ENCODE measurements at places on chromosomes 12 and 14.

GRCh38 chr12:132874175-132874574 is 13.2 kb downstream of the CHFR start:
- no peak for DNase-seq

DNA sequence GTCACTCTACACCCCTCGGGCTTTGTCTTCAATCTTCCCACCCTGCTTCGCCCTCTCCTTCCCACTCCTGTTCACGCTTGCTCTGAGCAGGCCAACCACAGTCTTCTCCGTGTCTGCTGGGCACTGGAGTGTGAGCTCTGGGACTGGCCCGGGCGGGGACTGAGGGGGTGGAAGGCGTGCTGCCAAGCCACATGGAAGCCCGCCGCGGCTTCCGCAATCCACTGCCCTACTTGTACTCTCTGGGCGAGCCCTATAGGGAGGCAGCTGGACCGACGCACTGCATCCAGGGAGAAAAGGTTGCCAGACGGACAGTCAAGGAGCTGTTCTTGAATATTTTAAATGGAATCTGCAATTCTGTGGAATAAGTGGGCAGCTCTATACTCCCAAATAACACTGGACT is 24.8 kb downstream of the GOLGA3 start:
- no peak for DNase-seq

DNA sequence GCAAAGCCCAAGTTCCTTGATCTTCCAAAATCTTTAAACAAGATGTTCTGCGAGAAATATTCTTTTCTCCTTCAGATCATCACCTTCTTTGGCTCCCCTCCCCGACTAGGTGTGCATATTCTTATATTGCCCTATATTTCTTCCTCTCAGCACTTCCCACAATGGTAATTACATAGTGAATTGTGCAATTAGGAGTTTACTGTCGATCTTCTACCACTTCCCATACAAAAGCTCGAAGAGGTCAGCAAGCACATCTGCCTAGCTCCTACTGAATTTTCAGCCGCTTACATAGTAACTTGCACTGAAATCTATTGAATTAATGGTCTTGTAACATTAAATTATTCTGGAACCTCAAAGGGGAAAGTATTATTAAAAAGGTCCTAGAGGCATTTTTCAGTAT is 16.7 kb downstream of the OSBPL8 start:
- DNase-seq: no peak

DNA sequence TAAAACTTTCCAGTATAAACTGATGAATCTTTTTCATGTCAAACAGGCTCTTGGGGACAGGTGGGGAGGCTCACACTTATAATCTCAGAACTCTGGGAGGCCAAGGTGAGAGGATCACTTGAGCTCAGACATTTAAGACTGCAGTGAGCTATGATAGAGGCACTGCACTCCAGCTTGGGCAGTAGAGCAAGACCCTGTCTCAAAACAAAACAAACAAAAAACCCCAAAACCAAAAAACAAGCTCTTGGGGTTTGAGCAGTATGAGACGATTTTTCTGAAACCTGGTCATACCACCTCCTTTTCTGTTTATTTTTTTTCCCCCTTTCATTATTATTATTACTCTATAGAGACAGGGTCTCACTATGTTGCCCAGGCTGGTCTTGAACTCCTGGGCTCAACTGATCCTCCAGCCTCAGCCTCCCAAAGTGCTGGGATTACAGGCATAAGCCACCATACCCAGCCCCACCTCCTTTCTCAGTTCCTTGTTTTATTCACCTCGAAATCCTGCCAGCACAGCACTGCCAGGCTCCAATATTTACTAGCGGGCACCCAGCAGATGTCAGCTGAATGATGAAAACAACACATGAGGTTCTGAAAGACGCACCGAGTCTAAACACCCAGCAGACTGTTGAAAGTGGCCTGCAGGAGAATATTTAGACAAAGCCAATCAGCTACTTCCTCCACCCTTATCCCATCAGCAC is 19.5 kb upstream of the CDK17 start:
- no peak for DNase-seq

DNA sequence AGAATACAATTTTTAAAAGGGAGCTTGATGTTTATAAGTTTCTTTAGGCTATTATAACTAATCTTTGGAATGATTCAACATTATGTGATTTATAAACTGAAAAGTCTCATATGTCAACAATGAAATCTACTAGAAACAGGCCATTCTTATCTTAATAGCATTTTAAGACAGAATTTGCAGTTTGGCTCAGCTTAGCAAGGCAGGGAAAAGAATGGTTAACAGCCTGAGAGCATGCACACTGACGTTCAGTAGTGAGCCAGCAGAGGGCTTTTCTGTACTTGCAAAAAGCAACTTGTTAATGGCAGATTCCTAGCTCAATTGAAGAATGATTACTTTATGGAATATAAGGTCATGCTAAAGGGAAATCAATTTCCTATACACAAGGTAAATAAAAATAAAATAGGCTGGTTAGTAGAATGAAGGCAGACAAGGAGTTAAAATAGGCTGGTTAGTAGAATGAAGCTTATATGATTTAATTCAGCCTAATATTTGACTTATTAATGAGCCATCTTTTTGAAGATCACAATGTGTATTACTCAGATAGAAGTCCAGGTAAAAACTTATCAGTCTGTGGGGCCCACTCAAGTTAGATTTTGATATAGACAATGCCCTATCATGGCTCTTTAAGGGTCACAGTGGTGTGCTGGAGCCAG is 95.9 kb downstream of the OTOGL start:
- no peak for DNase-seq

DNA sequence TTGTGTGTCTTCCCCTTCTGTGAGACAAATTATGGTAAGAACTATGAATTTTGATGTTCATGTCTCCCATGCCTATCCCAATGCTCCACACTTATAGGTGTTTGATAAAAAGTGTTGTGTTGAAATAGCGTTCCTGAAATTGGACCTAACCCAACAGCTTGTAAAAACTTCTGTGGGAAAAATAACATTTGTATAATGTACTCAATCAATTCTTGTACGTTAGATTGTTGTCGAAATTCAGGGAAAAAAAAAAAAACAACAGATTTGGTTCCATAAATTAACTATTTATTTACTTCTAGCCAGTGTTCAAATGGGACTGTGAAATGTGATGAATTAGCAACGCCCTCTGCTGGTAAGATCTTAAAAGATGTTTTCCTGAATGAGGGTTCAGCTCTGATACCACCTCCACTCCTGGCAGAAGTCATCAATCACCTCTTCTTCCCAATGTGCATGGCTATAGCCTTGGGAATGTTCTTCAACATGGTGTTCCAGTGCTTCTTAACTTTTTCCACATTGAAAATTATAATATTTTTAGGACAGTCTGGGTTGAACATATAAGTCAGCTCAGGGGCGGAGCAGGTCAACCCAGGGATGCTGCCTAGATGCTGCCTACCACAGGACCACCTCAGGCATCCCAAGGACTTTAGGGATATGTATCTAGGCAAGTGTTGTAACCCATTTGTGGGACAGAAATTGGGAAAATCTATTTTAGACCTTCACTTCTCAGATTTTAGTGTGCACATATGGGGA is 170.6 kb downstream of the OTOGL start:
- DNase-seq: no peak

DNA sequence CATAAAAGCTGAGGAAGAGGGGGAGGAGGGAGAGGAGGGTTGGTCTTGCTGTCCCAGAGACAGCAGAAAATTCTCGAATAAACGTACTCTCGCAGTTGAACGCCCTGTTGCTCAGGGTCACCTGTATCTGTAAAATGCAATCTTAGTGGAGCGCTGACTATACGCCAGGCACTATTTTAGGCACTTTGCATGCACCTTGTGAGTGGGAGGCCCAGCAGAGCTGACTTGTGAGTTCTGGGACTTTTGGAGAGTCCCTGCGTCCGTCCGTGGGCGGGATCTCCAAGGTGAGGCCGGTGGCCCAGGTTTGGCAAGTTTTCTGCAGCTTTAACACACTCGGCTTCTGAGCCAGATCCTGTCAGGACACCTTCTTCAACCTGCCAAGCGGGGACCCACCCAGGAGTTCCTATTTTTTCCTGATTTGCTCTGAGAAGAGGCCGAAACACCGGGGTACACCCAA is 32.5 kb upstream of the PLEKHG6 start:
- DNase-seq: peak; percentile 27

- no peak for DNase-seq
Measured at GRCh38 chr12:27164330-27165040, 79.6 kb upstream of the STK38L start.

DNA sequence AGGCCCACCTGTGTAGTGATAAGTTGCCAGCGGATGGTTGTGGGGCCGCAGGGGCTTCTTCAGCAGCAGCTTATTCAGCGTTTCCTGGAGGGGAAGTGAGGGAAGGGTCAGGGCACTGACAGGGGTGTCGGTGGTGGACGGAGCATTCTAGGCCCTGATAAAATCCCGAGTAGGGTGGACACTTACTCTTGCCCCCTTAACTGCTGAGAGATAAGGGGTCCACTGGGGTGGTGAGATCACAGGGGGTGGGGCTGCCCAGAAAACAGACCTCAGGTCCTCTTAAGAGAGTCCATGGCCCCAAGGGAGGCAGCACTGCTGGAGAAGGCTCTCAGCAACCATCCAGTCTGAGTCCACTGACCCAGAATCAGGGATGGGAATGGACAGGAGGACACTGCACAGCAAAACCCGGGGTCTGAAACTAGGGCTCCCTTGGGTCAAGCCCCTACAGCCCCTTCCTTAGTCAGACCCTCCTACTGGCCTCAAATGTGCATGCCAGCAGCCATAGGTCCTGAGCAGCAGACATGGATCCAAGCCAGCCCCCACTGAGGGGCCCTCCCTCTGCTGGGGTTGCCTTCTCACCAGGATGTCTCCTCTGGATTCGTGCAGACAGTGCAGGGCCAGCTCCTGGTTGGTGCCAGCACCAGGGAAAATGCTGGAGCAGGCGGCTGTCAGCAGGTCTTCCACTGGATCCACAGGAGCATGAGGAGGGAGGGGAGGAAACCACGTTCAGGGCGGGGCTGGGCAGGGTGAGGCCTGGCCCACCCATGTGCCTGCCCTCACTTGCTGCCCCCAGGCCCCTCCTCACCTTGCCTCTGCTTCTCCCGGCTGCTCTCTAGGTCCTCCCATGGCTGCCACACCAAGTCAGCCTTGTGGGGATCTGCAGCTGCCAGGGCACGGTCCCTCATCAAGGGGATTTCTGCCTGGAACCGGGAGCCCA is 12.1 kb upstream of the PNMA1 start:
- DNase-seq: no peak

DNA sequence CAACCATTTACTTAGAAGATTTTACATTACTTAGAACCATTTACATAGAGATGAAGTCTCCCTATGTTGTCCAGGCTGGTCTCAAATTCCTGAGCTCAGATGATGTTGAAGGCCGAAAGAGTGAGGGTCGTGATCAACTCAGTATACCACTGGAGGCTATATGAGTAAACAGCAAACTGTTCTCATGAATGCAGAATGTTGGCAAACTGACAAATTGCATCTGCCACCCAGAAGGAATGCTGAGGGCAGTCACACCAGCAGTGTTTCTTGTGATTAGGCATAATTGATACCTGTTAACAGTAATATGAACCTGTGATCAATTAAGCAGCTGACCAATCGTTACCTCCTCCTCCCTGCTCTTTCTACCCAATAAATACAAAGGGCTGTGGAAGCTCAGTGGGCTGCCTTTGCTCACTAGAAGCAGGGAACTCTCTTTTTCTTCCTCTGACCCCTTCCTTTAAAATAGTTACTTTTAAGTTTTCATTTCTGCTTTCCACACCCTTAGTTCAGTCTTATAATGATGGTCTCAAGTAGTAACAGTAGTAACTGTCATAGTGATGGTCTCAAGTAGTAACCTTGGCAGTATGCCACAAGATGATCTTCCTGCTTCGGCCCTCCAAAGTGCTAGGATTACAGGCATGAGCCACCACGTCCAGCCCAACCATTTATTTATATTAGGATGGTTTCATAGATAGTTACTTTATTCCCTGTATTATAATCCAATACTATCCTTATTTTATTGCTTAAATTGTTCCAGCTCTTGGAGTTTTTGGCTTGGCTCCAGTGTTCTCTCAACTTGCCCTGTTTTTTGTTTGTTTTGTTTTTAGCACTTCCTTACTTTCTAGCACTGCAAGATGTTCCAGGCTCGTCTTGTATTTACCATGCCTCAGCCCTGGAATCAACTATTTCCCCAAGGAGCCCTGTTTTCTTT is 25.8 kb downstream of the LIMA1 start:
- no peak for DNase-seq

GRCh38 chr14:100103250-100104005 is 38.2 kb downstream of the EVL start:
- no peak for DNase-seq

DNA sequence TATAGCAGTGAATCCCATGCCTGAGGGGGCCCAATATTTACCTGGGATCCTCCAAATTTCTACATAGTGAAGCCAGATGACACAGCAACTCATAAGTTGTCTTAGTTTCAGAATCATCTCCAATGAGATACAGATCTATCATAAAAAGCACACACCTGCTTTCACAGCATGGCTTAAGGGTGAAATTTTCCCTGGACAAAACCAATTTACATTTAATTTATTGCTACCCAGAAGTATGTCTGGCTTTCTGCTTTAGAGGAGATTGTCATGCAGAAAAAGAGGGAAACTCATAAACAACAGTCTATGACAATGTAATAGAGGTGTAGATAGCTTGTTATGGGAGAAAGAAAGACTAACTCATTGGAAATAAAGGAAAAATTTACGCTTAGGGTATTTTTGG is 113.0 kb downstream of the MGAT4C start:
- no peak for DNase-seq

DNA sequence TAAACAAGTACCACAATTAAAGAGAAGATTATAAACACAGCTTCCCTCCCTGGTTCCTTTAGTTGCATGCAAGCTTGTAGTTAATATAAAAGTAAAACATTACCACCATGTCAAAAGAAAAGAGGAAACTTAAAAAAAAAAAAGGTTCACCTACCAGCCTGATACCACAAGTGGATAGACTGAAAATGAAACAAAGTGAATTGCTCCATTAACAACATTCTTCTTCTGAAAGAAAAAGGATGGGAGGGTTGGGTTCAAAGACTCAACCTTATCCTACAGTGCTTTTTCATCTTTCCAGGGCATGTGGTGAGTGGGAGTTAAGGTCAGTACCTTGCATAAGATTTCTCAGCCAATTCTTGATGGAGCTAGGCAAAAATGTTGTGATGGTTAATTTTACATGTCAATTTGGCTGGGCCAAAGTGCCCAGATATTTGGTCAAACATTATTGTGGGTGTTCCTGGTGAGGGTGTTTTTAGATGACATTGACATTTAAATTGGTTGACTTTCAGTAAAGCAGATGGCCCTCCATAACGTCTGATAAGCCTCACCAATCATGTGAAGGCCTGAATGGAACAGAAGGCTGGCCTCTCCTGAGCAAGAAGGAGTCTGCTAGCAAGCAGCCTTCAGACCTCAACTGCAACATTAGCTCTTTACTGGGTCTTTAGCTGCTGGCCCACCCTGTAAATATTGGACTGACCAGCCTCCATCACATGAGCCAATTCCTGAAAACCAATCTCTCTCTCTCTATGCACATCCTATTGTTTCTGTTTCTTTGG is 28.8 kb downstream of the VCPKMT start:
- no peak for DNase-seq

- DNase-seq: no peak
Measured at GRCh38 chr12:52990206-52990605, 16.1 kb upstream of the EIF4B start.

DNA sequence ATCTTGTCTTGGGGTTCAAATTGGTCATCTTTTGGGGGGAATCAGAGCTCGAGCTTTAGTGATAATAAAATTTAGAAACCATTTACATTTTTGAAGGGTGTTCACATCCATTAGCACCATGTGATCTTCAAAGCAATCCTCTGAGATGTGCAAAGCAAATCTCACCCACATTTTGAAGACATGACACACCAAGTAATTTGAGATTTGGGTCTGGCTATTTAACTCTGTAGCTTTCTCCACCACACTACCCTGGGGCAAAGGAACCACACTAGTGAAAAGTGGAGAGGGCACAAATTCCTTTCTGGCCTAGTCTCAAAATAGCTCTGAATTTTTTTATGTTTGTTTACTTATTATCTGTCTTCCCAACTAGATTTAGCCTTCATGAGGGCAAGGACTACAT is 46.6 kb upstream of the TMEM233 start:
- DNase-seq: no peak
